ENCODE measurements at places on chromosomes 11 and 22.

- DNase-seq: no peak
Measured at GRCh38 chr11:91538065-91538464, 686.6 kb upstream of the FAT3 start.

GRCh38 chr11:6354651-6355485 lies 34.6 kb upstream of the CAVIN3 start:
- no peak for DNase-seq

GRCh38 chr22:24578355-24579257 lies 14.3 kb downstream of the LRRC75B start:
- DNase-seq: no peak

- DNase-seq: no peak
Measured at GRCh38 chr11:96948066-96948465, 558.3 kb downstream of the JRKL start.

DNA sequence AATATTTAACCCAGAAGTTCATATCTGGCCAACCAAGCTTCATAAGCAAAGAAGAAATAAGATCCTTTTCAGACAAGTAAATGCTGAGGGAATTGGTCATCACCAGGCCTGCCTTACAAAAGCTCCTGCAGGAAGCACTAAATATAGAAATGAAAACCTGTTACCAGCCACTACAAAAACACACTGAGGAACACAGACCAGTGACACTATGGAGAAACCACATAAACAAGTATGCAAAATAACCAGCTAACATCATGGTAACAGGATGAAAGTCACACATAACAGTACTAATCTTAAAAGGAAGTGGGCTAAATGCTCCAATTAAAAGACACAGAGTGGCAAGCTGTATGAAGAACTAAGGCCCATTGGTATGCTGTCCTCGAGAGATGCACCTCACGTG lies 311.4 kb downstream of the DYNC2H1 start:
- no peak for DNase-seq

DNA sequence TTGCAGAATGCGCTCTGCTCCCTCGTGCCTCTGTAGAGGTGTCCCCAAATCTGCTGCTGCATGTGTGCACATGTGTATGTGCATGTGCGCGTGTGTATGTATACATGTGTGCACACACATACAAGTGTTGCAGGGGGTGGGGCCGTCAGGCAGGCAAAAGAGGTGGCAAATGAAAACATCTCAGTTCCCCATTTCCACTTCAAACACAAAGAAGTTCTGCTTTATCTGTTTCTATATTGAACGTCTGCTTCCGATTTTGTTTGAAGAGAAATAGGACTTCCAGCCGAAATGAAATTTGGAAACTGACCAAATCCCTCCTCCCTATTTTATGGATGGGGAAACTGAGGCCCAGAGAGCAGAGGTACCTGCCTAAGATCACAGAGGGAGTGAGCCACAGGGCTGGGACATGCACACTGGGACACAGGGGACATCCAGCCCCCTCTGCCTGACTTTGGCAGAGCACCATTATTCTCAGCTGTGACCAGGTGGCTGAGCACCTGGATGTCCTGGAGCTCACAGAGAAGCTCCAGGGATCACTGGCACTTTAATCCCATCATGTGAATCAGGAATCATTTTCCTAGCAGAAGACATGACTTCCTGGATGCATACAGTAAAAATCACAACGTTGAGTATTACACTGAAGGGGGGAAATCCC lies 41.2 kb upstream of the ALX4 start:
- DNase-seq: no peak

- DNase-seq: no peak
Measured at GRCh38 chr11:5596607-5597201, at the start of gene TRIM6. Gene TRIM6, plus strand, starts transcription at chr11:5596637. Its CDS starts 261 bp downstream, at chr11:5596898.

GRCh38 chr22:40024201-40025061 lies 29.7 kb downstream of the FAM83F start:
- DNase-seq: peak; percentile 74

DNA sequence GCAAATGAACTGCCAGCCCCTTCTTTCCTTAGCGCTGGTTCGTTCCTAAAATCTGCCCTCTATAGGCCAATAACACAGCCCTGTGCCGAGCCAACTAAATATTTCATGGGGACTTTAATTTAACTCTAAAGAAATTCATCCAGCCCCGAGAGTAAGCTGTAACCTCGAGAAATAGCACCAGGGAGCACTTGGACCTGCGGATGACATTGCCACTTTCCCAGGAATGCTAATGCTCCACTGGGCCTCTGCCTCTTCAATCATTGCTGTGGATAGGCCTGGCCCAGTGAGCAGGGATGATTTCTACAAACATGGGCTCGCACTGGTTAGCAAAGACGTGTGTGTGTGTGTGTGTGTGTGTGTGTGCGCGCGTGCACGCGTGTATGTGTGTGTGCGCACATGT lies 95.3 kb upstream of the TBCEL start:
- DNase-seq: no peak

GRCh38 chr11:103963648-103964047 lies 72.8 kb upstream of the DDI1 start:
- no peak for DNase-seq

DNA sequence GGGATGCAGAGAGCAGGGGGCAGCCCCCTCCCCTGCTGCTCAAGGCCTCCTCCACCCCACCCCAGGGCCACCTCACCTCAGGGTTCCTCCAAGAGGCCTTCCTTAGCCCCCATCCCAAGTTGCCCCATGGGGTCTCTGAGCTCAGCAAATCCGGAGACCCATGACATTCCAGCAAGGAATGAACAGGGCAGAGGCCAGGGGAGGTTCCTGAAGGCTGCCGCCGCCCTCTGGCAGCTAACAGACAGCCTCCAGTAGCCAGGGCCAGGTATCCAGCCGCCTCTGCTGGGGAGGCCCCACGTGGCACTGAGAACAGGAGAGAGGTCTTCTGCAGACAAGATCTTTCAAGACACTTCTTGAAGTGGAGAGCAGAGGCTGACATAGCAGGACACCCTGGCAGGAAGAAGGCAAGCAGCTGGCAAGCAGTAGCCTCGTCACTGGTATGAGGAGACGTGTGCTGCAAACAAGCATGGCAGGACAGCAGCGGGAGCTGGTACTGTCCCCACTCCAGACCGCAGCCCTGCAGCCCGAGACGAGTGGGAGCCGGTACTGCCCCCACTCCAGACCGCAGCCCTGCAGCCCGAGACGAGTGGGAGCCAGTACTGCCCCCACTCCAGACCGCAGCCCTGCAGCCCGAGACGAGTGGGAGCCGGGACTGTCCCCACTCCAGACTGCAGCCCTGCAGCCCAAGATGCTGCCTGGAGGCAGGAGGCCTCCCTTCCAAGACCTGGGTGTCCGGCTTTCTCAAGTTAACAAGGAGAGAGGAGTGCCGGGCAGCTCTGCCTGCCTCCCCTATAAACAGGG lies 190.6 kb downstream of the IGLL1 start:
- no peak for DNase-seq

DNA sequence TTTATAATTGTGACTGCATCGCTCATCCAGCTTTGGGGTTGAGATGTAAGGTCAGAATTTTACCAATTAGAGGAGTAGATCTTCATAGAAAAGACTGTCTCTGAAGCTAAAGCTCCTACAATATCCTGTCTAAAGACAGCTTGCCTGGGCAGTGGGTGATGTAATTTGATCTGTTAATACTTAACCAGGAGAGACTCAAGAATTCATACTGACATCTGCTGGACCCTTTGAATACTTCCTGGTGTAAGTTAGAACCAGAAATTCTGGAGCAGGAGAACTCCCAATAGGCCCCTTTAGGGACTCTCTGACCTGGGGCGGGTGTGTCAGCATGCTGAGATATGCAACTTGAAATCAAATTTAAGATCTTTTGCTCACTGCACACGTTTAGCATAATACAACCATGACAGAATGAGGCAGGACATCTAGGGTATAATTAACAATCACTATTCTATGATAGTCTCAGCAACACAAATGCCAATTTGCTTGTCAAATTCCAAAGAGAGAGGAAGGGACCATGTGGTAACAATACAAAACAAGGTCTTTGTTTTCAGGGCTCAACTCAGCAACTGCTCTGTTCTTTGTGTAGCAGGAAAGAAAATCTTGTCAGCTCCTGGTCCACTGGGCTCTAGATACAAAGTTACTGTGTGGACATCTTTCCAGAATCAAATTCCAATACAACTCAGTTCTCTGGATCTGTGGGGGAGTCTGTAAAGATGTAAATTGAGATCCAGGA lies 143.9 kb downstream of the INSC start:
- DNase-seq: no peak

DNA sequence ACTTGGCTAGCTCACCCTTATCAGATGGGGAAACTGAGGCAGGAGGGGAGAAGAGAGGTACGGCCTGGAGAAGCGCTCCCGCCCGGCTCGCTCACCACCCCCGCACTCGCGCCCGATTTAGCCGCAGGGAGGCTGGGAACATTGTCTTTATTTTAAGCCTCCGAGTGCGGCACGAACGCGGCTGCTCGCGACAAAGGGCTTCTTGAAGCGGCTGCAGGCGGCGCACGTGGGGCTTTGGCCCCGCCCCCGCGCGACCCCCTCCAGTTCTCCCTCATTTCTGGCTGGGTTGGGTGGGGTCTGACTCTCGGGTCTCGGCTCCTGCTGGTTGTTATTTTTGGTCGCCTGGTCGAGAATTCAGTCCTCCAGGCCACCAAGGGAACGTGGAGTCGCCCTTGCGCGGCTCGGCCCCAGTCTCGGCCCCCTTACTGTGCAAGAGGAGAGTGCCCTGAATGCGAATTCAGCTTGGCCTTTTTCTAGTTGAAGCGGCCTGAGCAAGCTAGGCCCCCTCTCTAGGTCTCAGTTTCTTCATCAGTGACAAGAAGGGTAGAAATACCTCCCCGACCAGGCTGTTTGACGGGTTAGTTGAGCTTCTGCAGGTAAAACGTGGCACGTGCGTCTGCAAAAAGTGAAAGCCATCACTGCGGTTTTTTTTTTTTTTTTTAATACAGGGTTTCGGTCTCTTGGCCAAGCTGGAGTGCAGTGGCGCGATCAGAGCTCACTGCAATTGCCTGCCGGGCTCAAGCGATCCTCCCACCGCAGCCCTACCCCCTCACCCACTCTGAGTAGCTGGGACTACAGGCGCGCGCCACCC lies 2.6 kb upstream of the CHRM1 start:
- DNase-seq: peak; percentile 78

GRCh38 chr11:74318241-74318932 lies 6.9 kb upstream of the P4HA3 start:
- DNase-seq: no peak

DNA sequence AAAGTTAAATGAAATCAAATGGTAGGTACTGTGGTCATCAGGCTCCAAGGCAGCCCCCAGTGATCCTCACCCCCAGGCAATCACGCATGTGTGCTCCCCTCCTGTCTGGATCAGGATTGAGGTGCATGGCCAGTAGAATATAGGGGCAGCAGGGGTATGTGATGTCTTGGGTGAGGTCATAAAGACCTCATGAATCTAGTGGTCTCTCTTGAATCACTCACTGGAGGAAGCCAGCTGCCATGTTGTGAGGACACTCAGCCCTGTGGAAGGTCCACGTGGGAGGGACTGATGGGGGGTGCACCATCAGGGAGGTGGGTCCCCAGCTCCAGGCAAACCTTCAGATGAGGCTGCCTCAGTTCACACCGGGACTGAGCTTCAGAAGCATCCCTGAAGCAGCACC lies 6.8 kb upstream of the IL17REL start:
- DNase-seq: no peak

GRCh38 chr11:132158696-132159095 lies 788.3 kb downstream of the NTM start:
- DNase-seq: no peak

DNA sequence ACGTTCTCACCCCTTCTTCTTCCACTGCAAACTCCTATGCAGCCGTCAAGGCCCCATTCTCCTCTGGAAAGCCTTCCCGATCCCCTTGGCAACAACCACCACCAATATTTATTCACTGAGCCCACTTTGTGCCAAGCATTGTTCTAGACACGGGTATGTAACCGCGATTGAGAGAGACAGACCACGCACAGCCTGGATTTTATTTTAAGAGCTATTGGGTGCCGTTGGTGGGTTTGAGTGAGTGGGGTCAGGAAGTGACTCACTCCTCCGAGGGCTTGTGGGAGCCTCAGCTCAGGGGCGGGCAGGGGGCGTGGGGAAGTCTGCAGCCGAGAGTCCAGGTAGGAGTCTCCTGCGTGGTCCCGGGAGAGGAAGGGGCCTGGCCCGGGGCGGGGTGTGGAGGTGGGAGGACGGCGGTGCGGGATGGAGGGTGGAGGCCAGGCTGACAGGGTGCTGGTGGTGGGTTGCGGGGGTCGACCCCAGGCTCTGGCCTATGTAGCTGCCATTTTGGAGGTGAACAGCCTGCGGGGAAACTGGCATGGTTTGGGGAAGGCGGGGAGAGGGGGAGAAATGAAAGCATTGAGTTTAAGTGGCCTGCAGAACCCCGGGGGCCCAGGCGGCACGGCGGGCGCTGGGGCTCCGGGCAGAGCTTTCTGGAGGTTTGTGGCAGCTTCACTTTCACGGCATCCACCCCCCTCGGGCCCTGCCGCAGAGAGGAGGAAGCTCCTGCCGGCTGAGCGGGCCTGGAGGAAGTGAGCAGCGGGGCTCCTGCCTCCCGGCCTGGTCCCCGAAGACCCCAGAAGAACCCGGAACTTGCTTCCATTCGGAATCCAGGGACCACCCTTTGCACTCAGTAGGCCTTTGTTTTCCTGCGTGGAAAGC lies 547 bp downstream of the PARVG start:
- DNase-seq: no peak

DNA sequence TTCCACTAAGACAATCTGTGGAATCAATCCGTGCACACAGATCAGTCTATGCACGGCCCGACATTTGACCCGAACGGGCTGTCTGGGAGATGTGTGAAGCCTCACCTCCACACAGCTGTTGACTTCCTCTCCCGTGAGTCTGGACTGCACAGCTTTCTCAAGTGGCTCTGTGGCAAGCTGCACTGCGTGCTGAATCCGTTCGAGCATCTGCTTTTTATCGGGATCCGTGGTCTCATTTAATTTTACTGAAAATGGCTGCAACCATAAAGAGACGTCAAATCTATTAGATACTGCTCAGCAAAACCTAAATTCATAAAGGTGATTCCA lies 19.3 kb downstream of the CARS1 start:
- DNase-seq: no peak

DNA sequence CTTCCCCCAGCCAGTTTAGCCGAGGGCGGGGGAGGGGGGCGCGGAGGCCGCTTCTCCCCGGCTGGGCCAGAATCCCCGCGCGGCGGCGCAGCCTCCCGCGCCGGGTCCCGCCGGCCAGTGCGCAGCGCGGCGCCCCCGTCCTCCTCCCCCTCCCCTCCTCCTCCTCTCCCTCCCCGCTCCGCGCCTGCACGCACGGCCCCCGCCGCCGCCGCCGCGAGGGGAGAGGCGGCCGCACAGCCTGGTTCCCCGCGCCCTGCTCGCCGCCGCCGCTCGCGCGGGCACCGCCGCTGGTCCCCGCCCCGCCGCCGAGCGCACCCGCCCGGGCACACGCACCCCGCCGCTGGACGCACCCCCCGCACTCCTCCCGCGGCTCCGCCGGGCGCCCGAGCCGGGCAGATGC lies at the start of gene FLRT1:
Gene FLRT1 (plus strand): TSS at position 356 of the 400 bp plus-strand sequence. CDS start 80,337 bp downstream, outside the sequence.
- DNase-seq: peak; percentile 73

DNA sequence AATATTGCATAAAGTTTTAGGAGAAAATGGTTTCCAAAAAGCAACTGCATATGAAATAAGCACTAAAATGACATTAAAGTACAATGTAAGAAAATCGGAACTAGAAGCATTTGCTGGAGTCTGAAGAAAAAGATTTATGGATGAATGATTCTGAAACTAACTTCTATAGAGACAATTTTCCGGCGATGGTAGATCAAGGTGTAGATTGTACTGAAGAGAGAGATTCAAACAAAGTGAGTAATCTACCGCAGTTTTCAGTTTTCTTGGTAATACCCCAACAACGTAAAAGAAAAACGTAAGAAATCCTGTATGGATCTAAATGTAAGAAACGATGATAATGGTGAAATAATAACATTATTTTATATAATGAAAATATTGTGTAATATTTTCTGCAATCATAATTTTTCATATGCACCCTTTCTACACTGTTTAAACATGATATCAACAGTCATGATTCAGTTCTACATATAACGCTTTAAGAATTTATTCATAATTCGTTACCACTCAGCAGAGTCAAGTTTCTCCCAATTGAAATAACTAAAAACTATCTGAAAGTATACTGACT lies 1.8 kb upstream of the CDPF1 start:
- DNase-seq: no peak

Data from dorsolateral prefrontal cortex (tissue), 122 donors.